ENCODE measurements at places on chromosomes 12 and 14. TPM values are rescaled to one million over a fixed set of nuclear protein-coding genes. Genes with fewer than 3 reads are reported as not detected.
A peak's percentile ranks its signal among the peaks of the same experiment; 100 is the strongest.

SDS gene
- total RNA-seq: not detected

KRT3 gene
- total RNA-seq: not detected

DNA sequence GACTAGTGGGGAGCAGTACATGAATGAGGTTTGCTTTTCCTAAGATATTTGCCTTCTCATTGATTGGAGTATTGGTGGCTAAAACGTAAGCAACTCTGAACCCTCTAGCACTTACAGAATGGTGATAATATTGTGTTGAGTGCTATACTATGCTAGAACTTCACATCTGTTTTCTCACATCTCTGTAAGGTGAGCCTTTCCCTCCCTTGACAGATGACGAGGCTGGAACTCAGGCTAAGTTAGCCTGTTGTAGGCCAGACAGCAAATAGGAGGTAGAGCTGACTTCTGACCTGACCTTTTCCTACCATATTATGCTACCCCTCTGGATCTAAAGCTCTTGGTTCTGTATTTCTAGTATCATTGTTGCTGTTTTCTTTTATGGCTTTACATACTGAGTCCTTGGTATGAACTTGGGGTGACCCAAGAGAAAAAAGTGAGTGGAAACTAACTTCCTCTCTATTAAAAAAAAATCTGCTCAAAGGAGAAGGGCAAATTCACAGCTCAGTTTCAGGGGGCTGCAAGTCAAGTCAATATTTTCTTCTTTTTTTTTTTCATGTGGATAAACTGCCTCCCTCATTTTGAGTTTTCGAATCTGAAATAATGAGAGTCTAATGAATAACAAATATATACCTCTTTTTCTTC, 85.9 kb downstream of the CRADD start:
- DNase-seq: no peak

RIC8B gene
- 10.8 TPM for total RNA-seq

PKP2 gene
- total RNA-seq: under 0.01 TPM

GRCh38 chr14:49286257-49286983, 299.8 kb downstream of the RPS29 start:
- no peak for DNase-seq

- DNase-seq: no peak
Observed at GRCh38 chr12:124774054-124774461, 89.6 kb downstream of the SCARB1 start.

GRCh38 chr12:1289371-1290155, 298.5 kb downstream of the ERC1 start:
- DNase-seq: no peak

- DNase-seq: no peak
Observed at GRCh38 chr14:44791730-44792129, 170.0 kb downstream of the KLHL28 start.

RNASE3 gene
- total RNA-seq: not detected

ANO6 gene
- 59.1 TPM for total RNA-seq

FAM222A gene
- total RNA-seq: under 0.01 TPM

DNA sequence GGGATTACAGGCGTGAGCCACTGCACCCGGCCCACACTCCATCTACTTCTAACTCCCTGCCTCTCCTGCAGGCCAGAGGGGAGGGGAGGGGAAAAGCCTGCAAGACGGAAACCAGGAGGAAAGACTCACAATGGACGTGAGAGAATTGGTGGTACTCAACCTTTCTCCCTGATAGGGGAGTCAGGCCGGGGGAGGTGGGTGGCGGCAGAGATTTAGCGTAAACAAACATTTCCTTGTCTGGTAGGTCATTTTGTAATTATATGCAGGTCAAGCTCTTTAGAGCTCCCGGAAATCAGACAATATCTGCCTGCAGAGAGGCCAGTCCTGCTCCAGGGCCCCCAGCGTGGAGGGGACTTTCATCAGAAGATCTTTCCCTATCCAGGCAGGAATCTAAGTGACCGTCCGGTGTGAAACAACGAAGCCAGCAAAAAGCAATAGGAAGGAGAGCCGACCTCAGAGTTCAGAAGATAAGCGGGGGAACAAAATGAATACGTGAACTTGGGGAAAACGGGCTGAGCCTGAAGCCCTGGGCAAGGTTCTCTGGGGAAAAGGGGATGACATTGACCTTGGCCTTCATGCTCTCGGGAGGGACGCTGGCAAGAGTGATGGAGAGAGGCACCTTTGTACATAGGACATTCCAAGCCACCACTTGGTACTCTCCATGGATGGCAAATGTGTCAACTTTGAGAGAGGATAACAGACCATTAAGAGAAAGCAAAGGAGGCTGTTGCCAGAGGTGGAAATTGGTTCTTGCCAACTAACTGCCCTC, 62.3 kb downstream of the SPRING1 start:
- DNase-seq: no peak

DNA sequence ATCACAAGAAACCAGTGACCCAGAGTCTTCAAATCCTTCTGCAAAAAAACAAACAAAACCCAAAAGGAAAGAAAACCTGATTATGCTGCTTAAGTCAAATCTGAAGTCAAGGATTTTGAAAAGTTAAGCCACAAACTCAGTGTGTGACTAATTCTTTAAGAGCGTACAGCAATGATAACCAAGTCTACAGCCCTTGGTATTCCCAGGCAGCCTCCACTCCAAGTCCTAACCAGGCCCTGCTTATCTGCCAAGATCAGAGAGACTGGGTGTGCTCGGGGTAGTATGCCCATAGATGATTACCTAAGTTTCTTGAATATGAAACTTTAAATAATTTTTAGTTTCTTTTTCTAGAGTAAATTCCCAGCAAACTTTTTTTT, 13.1 kb downstream of the PGAM5 start:
- DNase-seq: peak; percentile 86

ZNF26 gene
- total RNA-seq: 9.4 TPM

FAM234B gene
- 6.7 TPM for total RNA-seq

DNA sequence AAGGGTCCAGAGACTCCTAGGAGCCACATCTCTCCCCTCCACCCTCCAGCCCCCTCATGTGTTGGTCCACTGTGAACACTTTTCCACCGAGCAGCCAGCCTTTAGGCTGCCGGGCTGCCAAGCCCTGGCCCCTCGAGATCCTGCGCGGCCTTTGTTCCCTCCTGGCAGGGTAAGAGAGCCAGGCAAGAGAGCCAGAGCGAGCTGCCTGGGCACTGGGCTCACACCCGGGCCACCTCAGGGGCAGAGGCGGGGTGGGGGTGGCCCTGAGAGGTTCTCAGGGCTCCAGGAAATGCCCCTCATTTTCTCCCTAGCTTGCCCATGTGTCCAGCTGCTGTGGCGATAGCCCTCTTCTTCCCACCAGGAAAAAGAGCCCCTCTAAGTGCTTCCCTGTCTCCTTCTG, 44.8 kb downstream of the LTBP2 start:
- no peak for DNase-seq

TRIM9 gene
- total RNA-seq: 0.50 TPM

- DNase-seq: no peak
Observed at GRCh38 chr12:107090711-107091110, 2.6 kb downstream of the CRY1 start.

GRCh38 chr14:100988411-100988900, 84.9 kb upstream of the RTL1 start:
- DNase-seq: peak; percentile 69

CCDC92 gene
- total RNA-seq: 7.7 TPM

DNA sequence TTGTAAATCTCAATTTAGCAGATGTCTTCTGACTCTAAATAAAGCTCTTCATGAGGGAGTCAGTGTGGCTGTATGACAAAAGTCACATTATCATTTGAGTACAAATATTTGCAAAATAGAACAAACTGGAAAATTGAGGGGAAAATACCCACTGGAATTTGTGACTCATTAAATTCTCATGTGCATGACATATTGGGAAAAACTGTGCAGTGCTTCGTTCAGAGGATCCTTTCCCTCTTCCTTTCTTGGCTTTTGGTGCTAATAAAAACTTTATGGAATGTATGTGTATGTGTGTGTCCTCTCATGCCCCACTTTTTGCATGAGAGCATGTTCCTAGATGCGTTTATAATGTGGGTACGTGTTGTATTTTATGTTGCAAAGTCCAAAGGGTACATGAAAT, 267.8 kb downstream of the KTN1 start:
- peak; percentile 82 for DNase-seq

DNA sequence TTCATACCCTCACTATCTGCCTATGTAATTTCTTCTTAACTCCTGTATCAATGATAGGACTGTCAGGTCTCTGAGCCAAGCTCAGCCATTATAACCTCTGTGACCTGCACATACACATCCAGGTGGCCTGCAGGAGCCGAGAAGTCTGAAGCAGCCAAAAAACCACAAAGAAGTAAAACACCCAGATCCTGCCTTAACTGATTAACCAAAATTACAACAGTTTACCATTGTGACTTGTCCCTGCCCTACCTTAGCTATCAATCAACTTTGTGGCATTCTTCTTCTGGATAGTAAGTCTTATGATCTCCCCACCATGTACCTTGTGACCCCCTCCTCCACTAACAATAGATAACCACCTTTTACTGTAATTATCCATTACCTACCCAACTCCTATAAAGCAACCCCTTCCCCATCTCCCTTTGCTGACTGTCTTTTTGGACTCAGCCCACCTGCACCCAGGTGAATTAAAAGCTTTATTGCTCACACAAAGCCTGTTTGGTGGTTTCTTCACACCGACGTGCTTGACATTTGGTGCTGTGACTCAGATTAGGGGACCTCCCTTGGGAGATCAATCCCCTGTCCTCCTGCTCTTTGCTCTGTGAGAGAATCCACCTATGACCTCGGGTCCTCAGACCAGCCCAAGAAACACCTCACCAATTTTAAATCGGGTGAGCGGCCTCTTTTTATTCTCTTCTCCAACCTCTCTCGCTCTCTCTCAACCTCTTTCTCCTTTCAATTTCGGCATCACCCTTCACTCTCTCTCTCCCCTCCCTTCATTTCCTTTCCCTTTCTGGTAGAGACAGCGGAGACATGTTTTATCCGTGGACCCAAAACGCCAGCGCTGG, 11.5 kb upstream of the LGMN start:
- no peak for DNase-seq

All from fibroblast of lung (primary cell).